ENCODE measurements at places on chromosomes 1 and 21. TPM values are rescaled to one million over a fixed set of nuclear protein-coding genes. Genes with fewer than 3 reads are reported as not detected.

GRCh38 chr1:64915381-64916274 lies 50.7 kb downstream of the JAK1 start:
- no peaks in the 10 kb centered on the region for H3K36me3 ChIP-seq
- peak; percentile 14 for DNase-seq
- H3K4me1 ChIP-seq: peaks cover 40% of the 10 kb centered on the region
- H3K27me3 ChIP-seq: no peaks in the 10 kb centered on the region
- H3K27ac ChIP-seq: peak overlapping the region; percentile 91

- no peak overlapping the region for H3K27ac ChIP-seq
- no peak overlapping the region for H3K4me3 ChIP-seq
- H3K4me1 ChIP-seq: peaks cover 21% of the 10 kb centered on the region
Measured at GRCh38 chr1:225857256-225857655, 24.9 kb downstream of the TMEM63A start.

- H3K27ac ChIP-seq: no peak overlapping the region
- H3K4me1 ChIP-seq: peaks cover 6% of the 10 kb centered on the region
- no peak for DNase-seq
- H3K36me3 ChIP-seq: no peaks in the 10 kb centered on the region
Measured at GRCh38 chr1:20255666-20256065, 35.0 kb upstream of the VWA5B1 start.

DNA sequence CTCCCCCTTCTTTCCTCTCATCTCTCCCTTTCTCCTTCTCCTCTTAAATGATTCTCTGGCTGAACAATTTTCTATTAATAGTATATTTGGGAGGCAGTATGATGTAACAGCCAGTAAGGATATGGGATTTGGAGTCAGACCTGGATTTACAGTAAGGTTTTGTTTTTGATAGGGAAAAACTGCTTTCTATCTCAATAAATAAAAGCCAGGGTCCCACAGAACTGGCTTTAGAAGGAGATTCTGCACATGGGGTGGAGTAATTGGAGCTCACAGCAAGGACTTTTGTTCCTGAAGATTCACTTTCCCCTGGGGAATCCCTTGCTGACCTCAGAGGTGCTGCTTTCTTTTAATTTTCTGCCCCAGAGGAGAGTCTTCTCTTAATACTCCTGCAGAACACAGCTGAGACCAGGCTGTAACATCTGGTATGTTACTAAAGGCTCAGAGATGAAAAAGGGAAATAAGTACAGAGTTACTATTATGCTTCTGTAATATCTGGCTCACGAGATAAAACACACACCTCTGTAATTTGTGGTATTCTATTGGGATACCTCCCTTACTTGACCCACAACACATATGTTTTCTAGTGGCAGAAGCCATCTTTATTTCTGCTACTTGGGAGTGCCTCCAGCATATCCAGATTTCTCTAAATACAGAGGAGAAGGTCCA lies 13.4 kb downstream of the EPB41 start:
- peaks cover 24% of the 10 kb centered on the region for H3K4me1 ChIP-seq
- peak overlapping the region; percentile 59 for H3K27ac ChIP-seq
- H3K27me3 ChIP-seq: no peaks in the 10 kb centered on the region
- no peak overlapping the region for H3K4me3 ChIP-seq
- DNase-seq: no peak

DNA sequence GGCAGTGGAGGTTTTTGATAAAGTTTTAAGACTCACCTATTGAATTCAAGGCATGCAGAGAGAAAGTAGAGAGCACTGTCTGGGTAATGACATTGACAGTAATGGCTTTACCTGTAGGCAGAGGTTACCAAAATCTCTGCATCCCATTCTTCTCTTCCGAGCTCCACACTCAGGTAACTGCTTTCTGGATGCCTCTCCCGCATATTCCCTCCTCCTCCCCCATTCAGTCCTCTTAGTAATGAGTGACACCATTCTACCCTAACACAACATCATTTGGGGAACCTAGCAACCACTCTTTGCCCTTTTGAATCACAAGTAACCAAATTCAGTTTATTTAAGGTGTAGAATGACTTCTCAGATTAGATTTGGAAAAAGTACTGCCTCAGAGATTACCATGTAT lies 56.5 kb downstream of the DYRK1A start:
- H3K4me3 ChIP-seq: no peak overlapping the region
- peaks cover 18% of the 10 kb centered on the region for H3K4me1 ChIP-seq
- H3K27me3 ChIP-seq: no peaks in the 10 kb centered on the region
- H3K36me3 ChIP-seq: peaks cover 17% of the 10 kb centered on the region
- DNase-seq: no peak

DNASE2B gene
- total RNA-seq: 0.26 TPM
